Stimulated activated CD4-positive, alpha-beta T cell treated with anti-CD3 and anti-CD28 coated beads, Interleukin-4, amount 100 ng/mL, for 1 hour (primary cell): ENCODE measurements at places on chromosomes 5 and 9.

GRCh38 chr9:16671591-16672137, 198.8 kb downstream of the BNC2 start:
- no peak for DNase-seq

- DNase-seq: no peak
These were observed 29.1 kb downstream of the FOCAD start for GRCh38 chr9:20713172-20713571.

DNA sequence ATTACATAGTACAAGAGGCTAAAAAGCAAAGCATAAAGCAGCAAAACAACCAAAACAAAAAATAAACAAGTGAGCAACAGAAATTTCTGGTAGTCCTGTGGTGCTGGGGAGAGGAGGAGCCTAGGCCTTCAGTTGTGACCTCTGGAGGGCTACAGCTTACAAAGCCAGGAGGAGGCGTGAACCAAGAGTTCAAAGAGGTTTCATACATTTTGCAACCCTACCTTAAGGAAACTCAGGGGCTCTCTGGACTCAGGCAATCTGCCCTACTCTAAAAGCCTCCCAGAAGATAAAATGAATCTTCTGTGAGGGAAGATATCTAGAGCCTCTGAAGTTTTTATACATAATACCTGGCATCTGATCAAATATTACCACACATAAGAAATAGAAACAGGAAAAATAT, 187.4 kb downstream of the AGTPBP1 start:
- DNase-seq: no peak

DNA sequence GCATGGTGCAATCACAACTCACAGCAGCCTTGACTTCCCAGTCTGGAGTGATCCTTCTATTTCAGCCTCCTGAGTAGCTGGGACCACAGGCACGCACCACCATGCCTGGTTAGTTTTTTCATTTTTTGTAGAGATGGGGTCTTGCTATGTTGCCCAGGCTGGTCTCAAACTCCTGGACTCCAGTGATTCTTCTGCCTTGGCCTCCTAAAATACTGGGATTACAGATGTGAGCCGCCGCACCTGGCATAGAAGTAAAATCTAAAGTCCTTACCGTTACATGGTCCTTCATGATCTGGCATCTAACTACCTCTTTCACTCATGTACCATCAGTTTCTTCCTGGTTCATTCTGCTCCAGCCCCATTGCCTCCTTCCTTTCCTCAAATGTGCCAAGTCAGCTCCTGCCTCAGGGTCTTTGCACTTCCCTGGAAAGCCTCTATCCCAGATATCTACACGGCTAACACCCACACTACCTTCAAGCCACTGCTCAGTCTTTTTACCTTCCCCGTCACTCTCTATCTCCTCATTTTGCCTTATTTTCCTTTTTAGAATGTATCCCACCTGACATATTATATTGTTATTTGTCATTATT, 6.9 kb upstream of the RBM27 start:
- no peak for DNase-seq

- DNase-seq: no peak
These were observed 483.5 kb upstream of the CD180 start for GRCh38 chr5:67680099-67680498.

- DNase-seq: no peak
These were observed 93.6 kb downstream of the ROR2 start for GRCh38 chr9:91856419-91856818.
